ENCODE measurements at places on chromosomes 7 and 10. TPM values are rescaled to one million over a fixed set of nuclear protein-coding genes. Genes with fewer than 3 reads are reported as not detected.

GRCh38 chr10:120897343-120897742 is 46.2 kb downstream of the WDR11 start:
- no peak for DNase-seq

DNA sequence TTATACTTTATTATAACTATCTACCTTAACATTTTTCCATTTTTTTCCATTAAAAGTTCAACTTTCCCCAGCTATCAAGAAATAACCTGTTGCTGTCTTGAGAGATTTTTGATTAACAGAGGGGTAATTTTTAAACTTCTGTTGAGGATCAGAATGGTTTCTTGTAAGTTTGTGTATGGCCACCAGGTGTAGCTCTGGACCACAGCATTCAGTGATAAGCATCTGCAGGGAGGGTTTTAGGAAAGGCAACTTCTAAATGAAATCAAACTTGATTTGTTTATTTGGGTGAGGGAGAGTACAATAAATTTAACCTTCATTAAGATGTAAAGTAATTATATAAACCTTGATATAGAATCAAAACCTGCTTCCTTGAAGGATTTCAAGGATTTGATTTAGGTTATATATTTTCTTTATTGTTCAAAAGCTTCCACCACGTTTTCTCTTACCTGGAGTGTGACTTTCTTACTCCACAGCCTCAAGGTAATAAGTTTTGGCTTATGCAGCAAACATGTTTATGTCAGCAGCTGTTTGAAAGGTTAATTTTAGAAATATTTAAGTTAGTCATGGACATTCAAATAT is 153.3 kb downstream of the STK31 start:
- DNase-seq: no peak

GRCh38 chr7:69518705-69519077 is 79.6 kb upstream of the AUTS2 start:
- no peak for DNase-seq

EZH2 gene
- 1.9 TPM for total RNA-seq

ZNF488 gene
- 0.08 TPM for total RNA-seq

DNA sequence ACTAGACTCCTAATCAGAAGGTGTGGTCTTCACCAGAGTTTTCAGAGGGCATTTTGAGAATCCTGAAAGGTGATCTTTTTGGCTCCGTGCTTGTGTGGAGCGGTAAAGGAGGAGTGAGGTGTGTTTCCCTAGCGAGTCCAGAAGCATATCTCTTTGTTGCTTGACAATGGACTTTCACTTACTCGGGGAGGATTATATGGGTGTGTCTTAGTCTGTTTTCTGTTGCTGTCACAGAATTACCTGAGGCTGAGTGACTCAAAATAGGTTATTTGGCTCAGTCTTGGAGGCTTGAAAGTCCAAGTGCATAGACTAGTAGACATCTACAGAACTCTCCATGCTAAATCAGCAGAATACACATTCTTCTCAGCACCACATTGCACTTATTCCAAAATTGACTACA is 57.9 kb downstream of the AKR1C4 start:
- no peak for DNase-seq
